ENCODE measurements at places on chromosomes 7 and 10. TPM values are rescaled to one million over a fixed set of nuclear protein-coding genes. Genes with fewer than 3 reads are reported as not detected.

Gene ANK3
- total RNA-seq: 48.9 TPM

Gene TMEM184A
- total RNA-seq: 1.8 TPM

- no peaks in the 10 kb centered on the region for H3K27me3 ChIP-seq
- H3K4me3 ChIP-seq: no peak overlapping the region
- peaks cover 2% of the 10 kb centered on the region for H3K4me1 ChIP-seq
- H3K27ac ChIP-seq: no peak overlapping the region
- H3K36me3 ChIP-seq: no peaks in the 10 kb centered on the region
- DNase-seq: no peak
These were observed 35.0 kb upstream of the ELMO1 start for GRCh38 chr7:37483627-37484026.

GRCh38 chr7:48411619-48412018 lies 240.4 kb downstream of the ABCA13 start:
- no peaks in the 10 kb centered on the region for H3K27me3 ChIP-seq
- H3K27ac ChIP-seq: no peak overlapping the region
- no peak for DNase-seq
- H3K4me3 ChIP-seq: no peak overlapping the region

DNA sequence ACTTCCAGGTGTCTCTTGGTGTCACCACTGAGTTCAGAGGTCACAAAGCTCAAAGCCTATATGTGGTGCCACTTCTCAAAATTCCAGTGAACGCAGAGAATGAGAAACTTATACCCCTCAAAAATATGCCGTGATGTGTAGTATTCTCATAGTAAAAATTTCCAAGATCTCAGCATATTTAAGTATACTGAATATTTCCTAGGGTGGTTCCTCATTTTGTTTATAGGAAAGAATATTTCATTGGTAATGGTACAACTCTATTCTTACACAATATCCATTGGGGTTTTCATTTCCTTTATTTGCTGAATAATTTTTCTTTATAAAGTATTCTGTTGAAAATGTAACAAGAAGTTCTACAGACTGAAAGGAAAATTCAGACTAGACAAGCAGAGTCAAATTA lies 58.9 kb upstream of the ADO start:
- no peak overlapping the region for H3K4me3 ChIP-seq
- H3K27ac ChIP-seq: no peak overlapping the region
- H3K4me1 ChIP-seq: no peaks in the 10 kb centered on the region
- H3K27me3 ChIP-seq: no peaks in the 10 kb centered on the region
- no peaks in the 10 kb centered on the region for H3K36me3 ChIP-seq
- no peak for DNase-seq

GRCh38 chr7:41045556-41046123 lies 657.2 kb downstream of the INHBA start:
- no peak overlapping the region for H3K4me3 ChIP-seq
- no peak overlapping the region for H3K27ac ChIP-seq
- H3K27me3 ChIP-seq: no peaks in the 10 kb centered on the region
- no peak for DNase-seq
- no peaks in the 10 kb centered on the region for H3K36me3 ChIP-seq

GRCh38 chr7:50149369-50149768 lies 56.3 kb upstream of the ZPBP start:
- no peak overlapping the region for H3K27ac ChIP-seq
- no peak for DNase-seq
- H3K4me3 ChIP-seq: no peak overlapping the region
- H3K36me3 ChIP-seq: no peaks in the 10 kb centered on the region
- no peaks in the 10 kb centered on the region for H3K27me3 ChIP-seq

- H3K27me3 ChIP-seq: no peaks in the 10 kb centered on the region
- H3K36me3 ChIP-seq: no peaks in the 10 kb centered on the region
- no peak overlapping the region for H3K27ac ChIP-seq
- no peaks in the 10 kb centered on the region for H3K4me1 ChIP-seq
- H3K4me3 ChIP-seq: no peak overlapping the region
- no peak for DNase-seq
These were observed 379.7 kb upstream of the ZMIZ1 start for GRCh38 chr10:78688901-78689583.

GRCh38 chr10:86310291-86310690 lies 56.3 kb downstream of the GRID1 start:
- DNase-seq: no peak
- H3K4me1 ChIP-seq: no peaks in the 10 kb centered on the region
- no peak overlapping the region for H3K4me3 ChIP-seq
- no peaks in the 10 kb centered on the region for H3K36me3 ChIP-seq

GRCh38 chr7:28016297-28016696 lies 164.3 kb downstream of the JAZF1 start:
- H3K4me1 ChIP-seq: no peaks in the 10 kb centered on the region
- H3K27ac ChIP-seq: no peak overlapping the region
- DNase-seq: no peak

All from H1 (cell line).